ENCODE measurements at places on chromosomes 16 and 17.

GRCh38 chr17:11493936-11494335 lies 104.3 kb upstream of the DNAH9 start:
- no peak for DNase-seq

- no peak for DNase-seq
Observed at GRCh38 chr16:83581994-83582747, 225.6 kb upstream of the HSBP1 start.

DNA sequence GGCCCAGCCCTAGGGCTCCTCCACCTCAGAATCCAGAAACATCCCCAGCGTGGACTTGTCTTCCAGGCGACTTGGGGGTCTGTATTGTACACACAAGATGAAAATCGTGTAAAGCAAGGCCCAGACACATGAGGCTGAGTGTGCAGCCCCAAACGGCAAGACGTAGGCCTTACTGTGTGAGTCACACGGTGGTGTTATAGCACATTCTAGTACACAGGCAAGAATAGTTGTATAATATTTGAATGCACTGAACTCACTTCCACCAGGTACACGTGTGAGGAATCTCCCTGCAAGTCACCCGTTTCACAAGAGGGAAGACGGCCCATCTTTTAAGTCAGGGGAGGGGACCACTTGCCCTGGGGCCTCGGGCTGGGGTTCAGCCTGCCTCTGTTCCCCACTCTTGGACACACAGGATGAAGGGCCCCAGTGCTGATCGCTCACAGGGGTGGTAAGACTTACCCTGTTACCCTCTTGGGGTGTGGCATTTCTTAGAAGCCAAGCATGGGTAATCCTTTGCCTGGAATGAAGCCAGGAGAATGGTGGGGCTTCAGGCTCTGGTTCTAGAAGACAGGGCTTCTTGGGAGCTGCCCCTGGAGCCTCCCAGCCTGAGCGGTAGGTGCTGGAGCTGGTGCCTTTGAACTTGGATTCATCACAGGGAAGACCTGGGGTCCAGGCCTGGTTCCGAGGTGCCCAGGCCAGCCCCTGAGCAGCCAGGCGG lies 71.3 kb downstream of the SREBF1 start:
- no peak for DNase-seq

GRCh38 chr16:87129771-87130170 lies 187.4 kb downstream of the C16orf95 start:
- DNase-seq, result no peak

DNA sequence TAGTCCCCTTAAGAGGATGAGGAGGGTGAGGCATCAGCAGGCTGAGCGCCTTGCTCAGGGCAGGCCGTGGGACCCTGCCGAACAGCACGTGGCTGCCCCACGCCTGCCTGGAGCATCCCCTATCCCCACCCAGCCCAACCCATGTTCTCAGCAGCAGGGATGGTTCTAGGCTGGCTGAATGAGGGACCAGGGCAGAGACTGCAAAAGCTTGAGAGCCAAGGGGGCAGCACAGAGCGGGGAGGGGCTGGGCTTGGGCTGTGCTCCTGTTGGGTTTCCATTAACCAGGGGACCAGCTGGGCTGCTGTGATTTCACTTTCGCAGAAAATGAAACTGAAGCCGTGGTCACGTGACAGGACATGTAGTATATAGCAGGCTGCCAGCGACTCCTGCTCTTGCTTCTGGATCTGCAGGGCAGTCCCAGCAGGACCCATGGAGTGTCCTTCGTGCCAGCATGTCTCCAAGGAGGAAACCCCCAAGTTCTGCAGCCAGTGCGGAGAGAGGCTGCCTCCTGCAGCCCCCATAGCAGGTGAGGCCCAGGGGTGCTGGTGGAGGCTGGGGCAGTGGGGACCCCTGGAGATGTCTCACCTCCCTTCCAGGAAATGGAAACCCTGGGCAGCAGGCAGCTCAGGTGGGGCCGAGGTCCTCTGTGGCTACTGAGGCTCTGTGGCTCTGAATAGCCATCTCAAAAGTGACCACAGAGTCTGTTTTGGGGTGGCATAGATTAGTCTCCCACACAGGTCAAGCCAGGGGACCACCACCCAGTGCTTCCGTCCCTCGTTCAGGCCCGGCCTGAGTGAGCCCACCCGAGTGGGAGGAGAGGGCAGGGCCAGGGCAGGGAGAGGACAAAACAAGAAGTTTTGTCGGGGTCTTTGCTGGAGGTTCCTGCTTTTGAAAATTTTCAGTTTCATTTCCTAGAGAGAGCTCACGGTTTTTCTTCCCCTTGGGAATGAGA lies 2.9 kb downstream of the RNF213 start:
- DNase-seq, result no peak

DNA sequence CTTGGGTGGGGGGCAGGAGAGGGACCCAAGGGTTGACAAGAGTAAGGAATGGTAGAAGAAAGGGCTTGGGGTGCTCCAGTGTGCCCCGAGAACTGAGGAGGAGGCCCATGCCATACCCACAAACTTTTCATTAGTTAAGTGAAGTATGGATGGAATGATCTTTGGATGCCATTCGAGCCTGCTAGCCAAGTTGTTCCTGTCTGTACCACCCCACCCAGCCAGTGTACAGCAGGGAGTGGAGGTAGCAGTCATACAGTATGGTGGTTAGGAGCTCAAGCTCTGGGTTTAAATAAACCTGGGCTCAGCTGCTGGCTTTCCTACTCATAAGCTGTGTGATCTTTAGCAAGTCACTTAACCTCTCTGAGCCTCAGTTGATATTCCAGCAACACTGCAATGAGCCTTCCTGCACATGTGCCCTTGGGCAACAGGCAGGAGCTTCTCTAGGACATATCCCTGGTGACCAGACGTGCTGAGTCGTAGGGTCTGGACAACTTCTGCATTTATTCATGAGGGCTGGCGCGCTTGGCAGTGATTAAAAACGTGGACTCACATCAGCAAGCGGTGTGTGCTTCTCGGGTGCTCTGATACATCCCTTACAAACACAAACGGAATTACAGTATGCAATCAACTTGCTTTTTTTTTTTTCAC lies 22.9 kb downstream of the ITPRIPL2 start:
- no peak for DNase-seq

DNA sequence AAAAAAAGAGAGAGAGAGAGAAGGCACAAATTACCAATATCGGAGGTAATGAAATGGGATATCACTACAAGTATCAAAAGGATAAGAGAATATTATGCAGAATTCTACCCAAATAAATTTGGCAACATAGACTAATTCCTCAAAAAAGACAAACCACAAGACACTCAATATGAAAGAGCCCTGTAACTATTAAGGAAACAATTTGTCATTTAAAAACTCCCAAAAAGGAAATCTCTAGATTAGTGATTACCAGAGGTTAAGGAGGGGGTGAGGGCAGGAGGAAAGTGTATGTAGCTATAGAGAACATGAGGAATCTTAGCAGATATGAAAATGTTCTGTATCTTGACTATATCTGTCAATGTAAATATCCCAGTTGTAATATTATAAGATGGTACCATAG lies 54.0 kb downstream of the CFDP1 start:
- no peak for DNase-seq

DNA sequence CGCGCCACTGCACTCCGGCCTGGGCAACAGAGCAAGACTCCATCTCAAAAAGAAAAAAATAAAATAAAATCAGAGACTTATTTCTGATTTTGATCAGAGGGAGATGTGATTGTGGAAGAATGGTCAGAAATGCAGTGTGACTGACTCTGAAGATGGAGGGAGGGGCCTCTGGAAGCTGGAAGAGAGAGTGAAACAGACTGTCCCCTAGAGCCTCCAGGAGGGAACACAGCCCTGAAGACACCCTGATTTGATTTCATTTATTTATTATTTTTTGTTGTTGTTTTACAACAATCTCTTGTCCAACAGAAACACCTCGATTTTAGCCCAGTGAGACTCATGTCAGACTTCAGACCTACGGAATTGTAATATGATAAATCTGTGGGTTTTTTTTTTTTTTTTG lies 26.1 kb downstream of the BCL7C start:
- no peak for DNase-seq

GRCh38 chr17:50961282-50962220 lies 95.4 kb upstream of the TOB1 start:
- no peak for DNase-seq

GRCh38 chr17:83196024-83196365 lies 116.6 kb downstream of the METRNL start:
- no peak for DNase-seq

- no peak for DNase-seq
Observed at GRCh38 chr17:57984936-57985674, 2.9 kb downstream of the VEZF1 start.

DNA sequence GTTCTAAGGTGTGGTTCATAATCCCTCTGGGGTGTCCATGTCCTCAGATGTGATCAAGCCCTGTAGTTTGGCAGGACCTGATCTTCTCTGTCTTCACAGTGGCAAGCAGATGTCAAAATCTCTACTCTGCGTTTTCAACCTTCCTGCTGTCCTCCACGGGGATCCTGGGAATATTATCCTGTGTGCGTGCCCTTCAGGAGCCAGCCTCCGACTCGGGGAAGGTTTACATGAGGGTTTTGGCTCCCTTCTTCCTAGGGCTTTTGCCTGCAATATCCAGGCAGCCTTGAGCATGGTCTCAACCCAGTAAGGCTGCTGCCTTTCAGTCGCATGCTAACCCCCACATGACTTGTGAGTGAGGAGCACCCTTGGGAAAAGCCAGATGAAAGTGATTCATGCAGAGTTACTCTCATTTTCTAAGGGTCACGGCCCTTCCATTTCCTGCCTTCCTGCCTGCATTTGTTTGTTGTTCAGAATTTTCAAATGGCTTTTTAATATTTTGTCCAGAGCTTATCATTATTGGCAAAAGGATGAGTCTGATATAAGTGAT lies 202.2 kb upstream of the CHMP6 start:
- DNase-seq, result no peak

DNA sequence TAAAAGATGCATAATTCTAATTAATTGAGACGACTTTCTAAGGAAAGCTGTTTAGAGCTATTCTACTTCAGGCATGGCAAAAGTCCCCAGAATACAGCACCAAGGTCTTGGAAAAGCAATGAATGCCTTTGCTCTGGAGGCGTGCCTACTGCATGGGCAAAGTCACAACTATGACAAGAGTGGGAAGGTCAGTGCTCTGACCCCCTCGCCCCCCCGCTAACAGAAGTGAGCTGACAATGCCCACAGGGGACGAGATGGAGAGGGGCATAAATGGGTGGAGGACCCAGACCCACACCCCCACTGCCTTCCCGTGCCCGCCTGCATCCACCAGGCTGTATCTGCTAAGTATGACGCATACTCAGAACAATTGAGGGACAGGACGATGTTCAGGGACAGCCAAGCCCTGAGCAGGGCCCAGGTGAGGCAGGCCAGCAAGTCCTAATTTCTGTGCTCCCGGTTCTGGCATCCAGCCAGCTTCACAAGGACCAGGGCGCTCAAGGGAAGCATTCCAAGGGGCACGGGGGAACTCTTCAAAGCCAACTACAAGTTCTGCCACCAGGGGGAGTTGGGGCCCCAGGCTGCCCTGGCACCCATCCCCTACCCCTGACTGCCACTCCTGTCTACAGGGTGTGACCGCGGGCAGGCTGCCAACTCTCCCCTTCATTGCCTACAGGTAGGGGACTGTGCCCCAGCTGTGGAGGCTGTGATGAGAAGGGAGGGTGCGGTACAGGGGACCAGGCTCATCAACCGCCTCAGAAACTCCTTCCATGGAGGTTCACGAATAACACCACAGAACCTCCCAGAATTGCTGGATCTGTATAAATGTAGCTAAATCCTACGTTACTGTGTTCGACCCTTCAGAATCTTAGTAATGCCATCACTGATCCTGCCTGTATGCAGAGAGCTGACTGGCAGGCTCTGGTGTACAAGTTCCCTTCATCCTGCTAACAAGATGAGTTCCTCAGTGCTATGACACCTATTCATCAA lies 20.8 kb downstream of the NPRL3 start:
- DNase-seq, result no peak
